ENCODE measurements at places on chromosomes 1 and 21.

DNA sequence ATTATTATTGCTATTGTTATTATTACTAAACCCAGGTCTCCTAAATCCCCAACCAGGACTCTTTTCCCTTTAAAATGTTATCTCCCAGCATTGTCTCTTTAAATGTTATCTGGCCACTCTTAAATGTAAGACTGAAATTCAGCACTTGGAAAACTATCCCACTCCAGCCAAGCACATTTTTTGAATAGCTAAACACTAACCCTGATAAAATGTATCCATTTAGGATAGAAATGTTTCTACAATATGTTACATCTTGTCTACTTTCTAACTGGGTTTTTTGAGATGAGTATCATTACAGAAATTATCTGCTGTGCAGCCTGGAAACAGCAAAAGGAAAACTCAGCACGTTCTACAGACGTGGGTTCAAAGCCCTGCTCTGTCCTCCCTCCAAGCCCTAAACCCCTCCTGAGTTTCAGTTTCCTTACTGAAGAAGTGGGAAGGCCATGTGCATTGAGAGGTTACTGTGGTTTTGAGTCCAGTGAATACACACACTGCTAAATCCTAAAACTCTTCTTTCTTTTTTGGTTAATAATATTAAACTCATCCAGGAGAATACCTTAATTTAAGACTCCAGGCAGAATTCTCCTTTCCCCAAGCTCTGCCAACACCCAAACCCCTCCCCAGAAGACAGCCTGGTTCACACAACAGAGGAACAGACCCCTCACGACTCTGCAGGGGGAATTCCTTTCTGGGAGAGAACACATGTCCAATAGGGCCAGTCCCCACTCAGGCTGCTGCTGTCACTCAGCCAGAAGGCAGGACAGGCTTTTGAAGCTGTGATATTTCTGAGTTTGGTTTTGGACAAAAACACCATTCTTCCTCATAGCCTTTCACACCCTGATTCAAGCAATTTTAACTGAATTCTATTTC lies 41.9 kb downstream of the HIVEP3 start:
- no peak for DNase-seq

DNA sequence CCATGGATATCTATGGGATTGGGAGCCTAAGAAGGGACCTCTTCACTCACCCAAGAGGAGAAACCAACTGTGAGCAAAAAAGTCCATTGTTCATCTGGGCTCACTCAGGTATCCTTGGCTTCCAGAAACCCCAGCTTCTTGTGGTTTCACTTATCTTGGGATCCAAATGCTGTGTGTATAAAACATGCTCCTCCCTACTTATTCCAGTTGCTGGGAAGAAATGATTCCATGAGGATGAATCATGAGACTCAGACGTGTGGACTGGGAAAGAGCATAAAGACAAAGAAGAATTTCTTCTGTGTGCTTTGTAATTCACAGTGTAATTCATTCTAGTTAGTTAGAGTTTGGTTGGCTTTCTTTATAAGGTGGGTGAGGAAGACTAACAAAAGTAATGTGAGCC lies 283.7 kb downstream of the ZNF648 start:
- no peak for DNase-seq

- no peak for DNase-seq
These were observed 22.1 kb upstream of the ATF3 start for GRCh38 chr1:212586206-212587015.

- no peak for DNase-seq
These were observed 22.1 kb downstream of the SOX13 start for GRCh38 chr1:204094856-204095634.

DNA sequence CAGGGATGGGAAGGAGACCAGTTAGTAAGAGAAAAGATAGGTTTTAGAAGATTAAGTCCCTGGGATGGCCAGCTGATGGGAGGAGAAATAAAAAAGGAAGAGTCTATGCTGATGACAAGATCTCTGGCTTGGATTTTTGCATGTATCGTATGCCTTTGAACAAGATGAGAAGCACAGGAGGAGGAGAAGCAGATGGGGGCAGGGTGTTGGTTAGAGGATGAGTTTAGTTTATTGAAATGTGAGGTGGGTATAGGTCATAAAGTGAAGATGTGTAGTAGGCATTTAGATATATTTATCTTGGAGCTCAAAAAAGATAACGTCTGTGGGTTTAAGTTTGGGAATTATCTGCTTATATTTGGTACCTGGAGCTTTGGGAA lies 1.4 kb downstream of the TIPRL start:
- no peak for DNase-seq

- DNase-seq = no peak
These were observed 20.5 kb downstream of the TARBP1 start for GRCh38 chr1:234458352-234459017.

DNA sequence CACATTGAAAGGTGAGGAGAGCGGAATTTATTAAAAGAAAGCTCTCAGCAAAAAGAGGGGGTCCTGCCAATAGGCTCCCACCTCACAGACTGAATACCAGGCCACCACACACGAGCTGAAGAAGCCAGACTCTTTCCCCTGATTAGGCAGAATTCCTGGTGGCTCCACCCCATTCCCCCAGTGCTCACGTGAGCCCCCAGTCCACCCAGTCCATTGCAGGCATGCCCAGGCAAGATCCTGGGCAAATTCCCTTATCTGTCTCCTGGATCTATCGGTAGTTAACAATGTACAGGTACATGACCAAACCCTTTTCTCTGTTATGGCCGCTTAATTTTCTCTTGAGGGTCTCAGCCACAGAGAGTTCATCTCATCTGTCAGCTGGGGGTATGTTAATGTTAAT lies 54.6 kb upstream of the BTG3 start:
- DNase-seq = no peak

DNA sequence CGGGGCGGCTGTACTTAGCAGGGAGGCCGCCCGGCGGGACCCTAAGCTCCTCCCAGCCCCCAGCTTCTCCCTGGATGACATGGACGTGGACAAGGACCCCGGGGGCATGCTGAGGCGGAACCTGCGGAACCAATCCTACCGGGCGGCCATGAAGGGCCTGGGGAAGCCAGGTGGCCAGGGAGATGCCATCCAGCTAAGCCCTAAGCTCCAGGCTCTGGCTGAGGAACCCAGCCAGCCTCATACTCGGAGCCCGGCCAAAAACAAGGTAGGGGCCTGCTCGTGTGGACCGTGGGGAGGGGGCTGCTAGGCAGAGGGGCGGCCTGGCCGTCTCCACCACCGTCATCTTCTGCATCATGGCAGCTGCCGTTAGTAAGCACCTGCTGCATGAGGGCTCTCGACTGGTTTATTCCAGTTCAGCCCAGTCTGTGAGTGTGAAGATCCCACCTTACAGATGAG lies 9.0 kb downstream of the ARHGEF16 start:
- no peak for DNase-seq

DNA sequence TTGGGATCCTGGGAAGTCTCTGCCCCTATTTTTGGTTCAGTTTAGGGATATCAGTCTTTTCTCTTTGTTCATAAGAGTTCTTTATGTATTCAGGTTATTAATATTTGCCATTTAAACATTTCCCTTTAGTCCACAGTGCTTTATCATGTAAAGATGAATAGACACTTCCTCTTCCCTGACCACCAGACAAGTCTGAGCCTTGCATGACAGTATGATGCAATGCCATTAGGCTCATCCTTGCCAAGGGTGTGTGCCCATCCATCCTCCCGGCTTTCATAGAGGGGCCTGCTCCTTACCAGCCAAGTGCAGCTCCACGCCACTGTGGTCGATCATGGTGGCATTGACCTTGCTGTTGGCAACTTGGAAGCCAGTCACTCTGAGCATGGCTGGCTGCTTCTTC lies 52.1 kb downstream of the ZSCAN20 start:
- DNase-seq = no peak

GRCh38 chr1:203089651-203090045 lies 3.8 kb upstream of the MYOG start:
- DNase-seq = no peak

DNA sequence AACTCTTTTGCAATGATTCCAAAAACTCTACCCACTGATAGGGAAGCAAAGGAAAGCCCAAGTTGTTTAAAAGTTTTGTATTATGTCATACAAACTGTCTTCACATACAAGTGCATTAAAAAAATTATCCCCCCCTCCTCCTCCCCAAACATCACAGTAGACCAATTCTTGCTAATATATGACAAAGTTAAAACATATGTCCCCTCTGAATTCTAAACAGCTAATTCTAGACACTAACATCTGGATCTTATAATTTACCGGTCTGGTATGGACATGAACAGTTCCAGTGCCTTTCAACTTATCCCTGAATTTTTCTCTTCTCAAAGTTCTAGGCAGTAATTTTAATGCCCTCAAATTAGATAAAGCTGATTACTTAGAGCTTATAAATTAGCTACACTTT lies 13.4 kb downstream of the RIT1 start:
- no peak for DNase-seq

- DNase-seq = no peak
These were observed 5.4 kb downstream of the TP73 start for GRCh38 chr1:3657578-3658230.

DNA sequence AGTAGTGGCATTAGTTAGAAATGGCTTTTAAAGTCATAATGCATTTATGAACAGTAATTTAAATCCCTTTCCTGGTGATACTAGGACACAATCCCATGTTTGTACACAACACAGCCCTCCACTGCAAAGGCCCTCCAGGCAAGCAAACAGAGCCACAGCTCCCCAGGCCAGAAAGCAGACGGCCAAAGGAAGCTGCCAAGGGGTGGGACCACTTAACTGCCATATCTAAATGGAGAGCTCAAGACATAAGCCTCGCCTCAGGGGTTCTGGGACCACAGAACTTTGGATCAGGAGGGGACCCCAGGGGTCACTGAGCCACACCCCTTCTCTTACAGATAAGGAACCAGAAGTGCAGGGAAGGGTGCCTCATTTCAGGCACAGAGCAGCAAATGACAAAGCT lies 189.7 kb downstream of the KCNH1 start:
- no peak for DNase-seq

- DNase-seq = no peak
These were observed 146.0 kb downstream of the MAGI3 start for GRCh38 chr1:113536182-113536780.

- no peak for DNase-seq
These were observed 15.4 kb upstream of the ZBTB21 start for GRCh38 chr21:42025376-42026081.

DNA sequence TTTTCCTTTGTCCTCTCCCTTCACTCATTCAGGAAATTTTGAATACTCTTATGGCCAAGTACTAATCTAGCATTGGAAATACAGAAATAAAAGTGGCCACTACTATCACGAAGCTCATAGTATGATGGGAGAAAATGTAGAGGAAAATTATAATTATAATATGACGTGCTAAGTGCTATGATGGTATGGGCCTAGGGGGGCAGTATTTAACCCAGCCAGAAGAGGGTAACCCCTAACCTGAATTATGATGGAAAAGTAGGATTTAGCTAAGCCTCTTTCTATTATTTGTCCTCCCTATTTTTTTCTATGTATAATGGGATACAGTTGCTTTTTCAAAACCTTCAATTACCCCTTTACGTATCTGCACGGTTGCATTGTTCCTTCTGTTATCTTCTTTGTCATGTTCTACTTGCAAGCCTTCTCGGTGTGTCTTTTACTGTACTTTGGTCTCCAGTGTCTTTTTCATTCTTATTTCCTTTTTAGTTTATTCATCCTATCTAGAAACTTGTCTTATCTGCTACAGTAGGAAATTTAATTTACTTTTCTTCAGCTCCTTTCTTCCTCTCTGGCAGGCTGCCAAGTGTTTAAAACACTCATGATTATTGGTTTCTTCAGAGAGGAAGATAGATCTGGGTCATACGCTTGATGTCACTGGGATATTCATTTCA lies 88.8 kb upstream of the GPR52 start:
- no peak for DNase-seq

GRCh38 chr1:7172804-7173203 lies 387.6 kb downstream of the CAMTA1 start:
- no peak for DNase-seq

DNA sequence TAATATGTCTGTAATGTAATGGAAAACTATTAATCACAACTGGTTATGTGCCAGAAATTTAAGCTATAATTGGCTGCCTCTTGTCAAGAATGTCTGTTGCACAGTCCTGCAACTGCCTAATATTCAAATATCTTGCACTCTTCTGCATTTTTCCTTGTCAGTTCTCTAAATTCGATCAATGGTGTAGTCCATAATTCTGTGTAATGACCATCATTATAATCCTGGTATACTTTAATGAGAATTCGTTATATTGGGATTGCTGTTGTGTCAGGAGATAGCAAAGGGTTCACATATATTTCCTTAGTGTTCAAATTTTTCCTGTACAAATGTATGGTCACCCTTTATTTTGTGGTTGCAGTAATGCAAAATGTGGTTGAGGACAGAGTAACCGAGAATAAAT lies 4.8 kb downstream of the NTNG1 start:
- DNase-seq = no peak

DNA sequence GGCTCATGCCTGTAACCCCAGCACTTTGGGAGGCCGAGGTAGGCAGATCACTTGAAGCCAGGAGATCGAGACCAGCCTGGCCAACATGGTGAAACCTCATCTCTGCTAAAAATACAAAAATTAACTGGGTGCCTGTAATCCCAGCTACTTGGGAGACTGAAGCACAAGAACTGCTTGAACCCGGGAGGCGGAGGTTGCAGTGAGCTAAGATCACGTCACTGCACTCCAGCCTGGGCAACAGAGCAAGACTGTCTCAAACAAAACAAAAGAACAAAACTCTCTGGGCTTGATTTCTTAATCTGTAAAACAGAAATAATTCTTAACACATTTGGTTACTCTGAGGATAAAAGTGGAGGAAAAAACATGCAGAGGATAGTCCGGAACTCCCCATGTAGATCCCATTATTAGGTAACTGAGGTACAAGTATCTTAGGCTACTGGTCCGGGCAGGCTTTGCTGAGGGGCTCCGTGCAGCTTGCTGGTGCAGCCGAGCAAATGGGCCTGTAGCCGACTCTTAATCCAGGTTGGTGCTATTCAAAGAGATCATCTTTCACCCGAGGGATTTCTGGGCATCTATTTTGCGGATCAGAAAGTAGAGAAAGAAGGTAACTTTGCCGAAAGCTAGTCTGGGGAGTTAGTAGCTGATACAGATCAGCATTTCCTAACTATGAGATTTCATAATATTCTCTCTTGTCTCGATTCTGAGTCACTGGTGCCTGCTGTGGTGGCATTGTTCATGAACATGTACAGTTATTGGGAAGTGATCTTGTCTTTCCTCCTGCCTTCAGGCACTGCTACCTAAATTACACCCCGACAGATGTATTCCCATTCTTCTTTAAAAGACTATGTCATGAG lies 56.8 kb downstream of the NFIA start:
- no peak for DNase-seq

DNA sequence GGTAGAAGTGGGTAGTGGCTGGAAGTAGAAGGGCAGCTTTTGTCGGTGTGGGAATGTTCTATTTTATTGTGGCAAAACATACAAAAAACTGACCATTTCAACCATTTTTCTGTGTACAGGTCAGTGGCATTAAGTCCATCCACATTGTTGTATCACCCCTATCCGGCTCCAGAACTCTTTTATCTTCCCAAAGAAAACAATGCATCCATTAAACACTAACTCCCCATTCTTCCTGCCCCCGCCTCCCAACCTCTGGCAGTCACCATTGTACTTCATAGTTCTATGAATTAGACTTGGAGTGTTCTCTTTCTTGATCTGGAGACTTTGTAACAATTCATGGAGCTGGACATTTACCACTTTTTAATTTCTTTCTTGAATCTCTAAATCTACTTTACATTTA lies 55.7 kb downstream of the DEGS1 start:
- no peak for DNase-seq

Measured in HS-27A (cell line).